ENCODE measurements at places on chromosomes 4 and X.

DNA sequence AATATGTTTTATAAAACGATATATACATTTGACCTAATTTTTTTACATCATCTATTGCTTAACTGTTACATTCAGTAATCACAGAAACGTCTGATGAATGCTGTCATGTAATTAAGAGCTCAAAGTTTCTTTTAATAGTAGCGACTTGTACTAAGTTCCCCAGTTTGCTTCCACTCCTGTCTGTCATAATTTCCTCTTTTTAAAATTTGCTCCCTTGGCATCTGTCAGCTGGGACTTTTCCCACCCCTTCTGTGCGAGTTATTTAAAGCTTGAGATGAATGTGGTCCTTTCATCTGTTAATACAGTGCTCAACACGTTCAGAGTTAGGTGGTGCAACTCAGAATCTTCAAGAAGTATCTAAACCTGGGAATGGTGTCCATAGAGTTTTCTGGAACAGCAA lies 1.2 kb downstream of the RAP1GDS1 start:
- peak; percentile 22 for DNase-seq

- peak; percentile 5 for DNase-seq
These were observed 64.2 kb downstream of the SPINK2 start for GRCh38 chr4:56757261-56757746.

DNA sequence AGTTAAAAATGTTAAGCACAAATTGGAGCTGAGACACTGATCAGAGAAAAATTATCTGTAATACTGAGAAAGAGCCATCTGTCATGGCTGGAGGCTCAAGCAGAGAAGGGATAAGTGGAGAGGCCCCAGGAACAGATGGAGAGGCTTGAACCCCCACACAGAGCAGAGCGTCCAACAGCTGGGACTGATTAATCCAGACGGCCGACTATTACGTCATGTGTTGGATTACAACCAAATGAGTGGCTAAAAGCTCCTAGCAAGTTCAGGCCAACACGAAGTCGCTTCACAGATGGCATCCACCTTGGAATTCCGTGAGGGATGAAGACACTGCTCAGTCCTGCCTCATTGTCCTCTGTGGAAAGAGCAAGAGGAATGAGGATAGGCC lies 57.7 kb upstream of the ATXN3L start:
- peak; percentile 99 for DNase-seq

DNA sequence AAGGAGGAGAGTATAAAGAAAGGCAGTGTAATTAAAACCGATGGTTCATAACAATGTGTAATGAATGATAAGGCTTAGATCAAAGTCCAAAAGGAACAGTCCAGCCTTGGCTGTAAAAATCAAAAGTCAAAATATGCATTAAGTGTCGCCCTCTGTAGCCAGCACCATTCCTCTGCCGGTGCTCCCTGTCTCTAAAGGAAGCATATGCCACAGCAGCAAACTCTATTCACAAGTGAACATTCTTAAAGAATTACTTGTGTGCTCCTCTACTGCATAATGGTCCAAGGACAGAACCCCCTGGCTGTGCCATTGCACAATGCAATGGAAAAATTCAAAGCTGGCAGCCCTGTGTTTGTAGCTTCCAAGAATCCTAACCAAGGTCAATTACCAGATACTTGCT lies 16.3 kb upstream of the MBNL3 start:
- DNase-seq: no peak

DNA sequence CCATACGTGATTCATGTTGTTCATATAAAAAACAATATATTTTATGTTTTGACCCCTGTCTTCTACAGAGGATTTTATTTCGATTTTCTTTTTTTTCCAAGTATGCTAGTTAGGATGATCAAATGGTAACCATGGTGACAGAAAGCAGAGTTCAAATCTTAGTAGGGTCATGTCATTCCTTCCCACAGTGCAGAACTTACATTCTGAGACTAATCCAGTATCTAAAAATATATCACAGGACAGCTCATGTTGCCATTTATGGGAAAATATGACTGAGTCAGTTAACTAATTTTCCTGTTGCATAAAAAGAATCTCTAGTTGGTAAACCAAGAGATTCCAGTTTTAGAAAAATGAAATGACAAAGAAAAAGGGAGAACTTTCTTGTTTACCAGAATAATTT lies 209.5 kb downstream of the PARM1 start:
- DNase-seq: no peak

- no peak for DNase-seq
These were observed 372.9 kb upstream of the MAOA start for GRCh38 chrX:43283187-43283586.

DNA sequence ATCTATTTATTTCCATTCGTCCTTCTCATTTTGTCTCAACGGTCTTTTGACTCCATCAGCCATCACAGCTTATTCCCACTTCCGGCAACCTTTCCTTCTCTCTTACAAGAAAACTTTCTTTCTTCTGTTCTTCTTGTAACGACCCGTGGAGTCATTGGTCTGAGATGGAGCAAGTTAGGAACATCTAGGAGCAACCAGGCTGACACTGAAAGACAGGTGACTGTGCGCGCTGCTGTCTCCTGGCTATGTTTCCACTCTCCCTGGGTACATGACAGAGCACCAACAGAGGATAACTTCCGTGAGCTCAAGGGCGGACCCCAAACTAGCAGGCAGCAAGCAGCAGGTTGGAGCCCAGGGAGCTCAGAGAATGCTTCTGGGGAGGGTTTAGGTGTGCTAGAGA lies 2.5 kb downstream of the FGF5 start:
- no peak for DNase-seq

DNA sequence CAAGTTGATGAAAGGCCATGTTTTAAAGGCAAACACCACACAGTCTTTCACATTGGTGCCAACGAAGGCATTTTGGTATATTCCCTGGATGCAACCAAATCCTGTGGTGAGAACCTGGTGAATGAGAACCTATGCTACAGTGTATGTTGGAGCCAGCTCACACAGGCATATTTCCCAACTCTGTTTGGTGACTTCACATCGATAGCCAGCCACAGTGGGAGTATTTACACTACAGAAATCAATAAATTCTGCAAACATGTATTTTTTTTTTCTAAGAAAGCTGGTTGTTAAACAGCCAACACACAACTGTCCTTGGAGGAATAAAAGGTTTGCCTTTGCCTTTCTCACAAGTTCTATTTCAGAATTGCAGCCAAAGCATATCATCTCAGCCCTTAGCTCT lies 691.0 kb downstream of the GRID2 start:
- DNase-seq: no peak

- DNase-seq: peak; percentile 32
These were observed 37.0 kb upstream of the FGF13 start for GRCh38 chrX:138748480-138748879.

DNA sequence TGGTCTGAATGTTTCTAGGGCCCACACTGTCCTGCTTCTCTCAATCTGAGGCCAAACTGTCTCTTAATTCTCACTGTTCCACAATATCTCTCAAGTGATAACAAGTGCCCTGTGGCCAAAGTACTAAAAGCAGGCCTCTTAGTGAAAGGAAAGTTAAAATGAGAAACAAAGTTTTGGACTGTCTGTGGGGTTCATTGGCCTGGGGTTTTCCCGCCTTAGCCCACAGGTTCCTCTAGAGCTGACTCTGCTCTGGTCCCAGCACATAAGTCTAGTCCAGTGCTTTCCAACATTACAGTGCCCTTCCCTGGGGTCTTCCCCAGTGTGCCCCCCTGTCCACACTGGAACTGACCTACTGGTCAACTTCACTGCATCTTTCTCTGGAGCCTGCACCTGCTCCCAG lies 6.3 kb downstream of the MAGEB1 start:
- no peak for DNase-seq

- DNase-seq: no peak
These were observed 89.2 kb upstream of the JADE1 start for GRCh38 chr4:128720270-128720669.

- DNase-seq: no peak
These were observed 35.8 kb upstream of the PGRMC2 start for GRCh38 chr4:128323401-128323800.

GRCh38 chrX:57952320-57952678 lies 42.0 kb upstream of the ZXDA start:
- no peak for DNase-seq

DNA sequence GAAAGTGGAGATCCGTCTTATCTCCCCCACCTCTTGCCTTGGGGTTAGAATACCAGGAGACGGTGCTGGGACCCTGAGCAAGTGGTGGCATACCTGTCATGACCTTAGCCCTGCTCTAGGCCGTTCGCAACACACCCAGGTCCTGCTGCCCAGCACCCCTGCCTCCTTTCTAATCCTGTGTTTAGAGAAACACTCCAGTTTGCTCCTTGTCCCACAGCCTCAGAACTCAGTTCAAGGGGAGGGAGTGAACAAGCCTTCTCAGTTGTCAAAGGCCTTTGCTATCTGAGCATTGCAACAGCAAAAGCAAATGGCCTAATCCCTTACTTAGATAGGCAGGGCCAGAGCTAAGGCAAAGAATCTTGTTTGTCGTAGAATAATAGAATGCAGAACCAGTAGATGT lies 67.9 kb downstream of the CHRNA9 start:
- no peak for DNase-seq

GRCh38 chr4:35511851-35512250 lies 732.5 kb downstream of the ARAP2 start:
- no peak for DNase-seq

DNA sequence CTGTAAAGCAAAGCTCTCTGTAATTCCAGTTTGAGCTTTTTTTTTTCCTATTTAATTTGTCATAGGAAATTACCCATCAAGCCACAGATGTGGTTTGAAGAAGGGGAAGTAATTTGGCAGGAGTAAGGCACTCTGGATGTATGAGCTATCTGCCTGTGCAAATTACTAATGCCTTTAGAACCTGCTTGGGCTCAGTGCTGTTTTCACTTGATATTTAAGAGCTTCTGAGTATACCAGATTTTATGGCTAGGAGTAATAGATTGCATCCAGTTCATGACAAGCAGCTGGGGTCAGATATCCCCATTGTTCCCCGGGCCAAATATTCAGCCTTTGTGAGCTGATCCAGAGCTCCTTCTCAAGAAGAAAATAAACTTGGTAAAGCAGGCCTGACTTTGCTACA lies 89.1 kb downstream of the DCAF8L2 start:
- DNase-seq: no peak

DNA sequence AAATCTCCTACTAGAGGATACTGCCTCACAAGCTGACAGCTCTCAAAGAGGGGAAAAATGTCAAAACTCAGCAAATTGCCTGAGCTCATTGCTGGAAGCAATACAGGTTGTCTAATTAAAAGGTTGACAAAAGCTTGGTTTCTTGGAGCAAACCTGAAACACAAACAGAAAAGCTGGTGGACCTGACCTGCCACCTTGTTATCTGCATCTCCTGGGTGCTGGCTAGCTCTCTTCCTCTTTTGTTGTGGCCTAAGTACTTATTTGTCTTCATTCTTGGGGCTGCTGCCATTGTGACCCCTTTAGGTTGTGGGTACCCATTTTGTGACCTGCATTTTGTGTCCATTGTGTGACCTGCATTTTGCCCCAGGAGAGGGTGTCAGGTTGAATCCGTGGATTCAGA lies 184.5 kb downstream of the KIT start:
- no peak for DNase-seq

GRCh38 chr4:181798536-181798935 lies 444.7 kb upstream of the TENM3 start:
- no peak for DNase-seq

GRCh38 chr4:115360431-115360830 lies 247.0 kb upstream of the NDST4 start:
- DNase-seq: no peak

- DNase-seq: peak; percentile 28
These were observed 131.2 kb downstream of the FRMPD4 start for GRCh38 chrX:12269484-12269883.

GRCh38 chr4:106240699-106241098 lies 75.3 kb downstream of the TBCK start:
- DNase-seq: no peak

GRCh38 chr4:97942137-97942536 lies 201.1 kb downstream of the STPG2 start:
- no peak for DNase-seq

GRCh38 chr4:76002176-76002575 lies 5.1 kb downstream of the CXCL9 start:
- no peak for DNase-seq

- no peak for DNase-seq
These were observed 13.1 kb downstream of the DDIT4L start for GRCh38 chr4:100177126-100177525.

- DNase-seq: no peak
These were observed 81.8 kb downstream of the MTMR1 start for GRCh38 chrX:150774798-150775568.

GRCh38 chr4:110633358-110634341 lies 10.8 kb upstream of the PITX2 start:
- no peak for DNase-seq

GRCh38 chr4:77697860-77698590 lies 92.4 kb downstream of the CXCL13 start:
- peak; percentile 59 for DNase-seq

- DNase-seq: no peak
These were observed 10.5 kb upstream of the FGF16 start for GRCh38 chrX:77436682-77437081.

DNA sequence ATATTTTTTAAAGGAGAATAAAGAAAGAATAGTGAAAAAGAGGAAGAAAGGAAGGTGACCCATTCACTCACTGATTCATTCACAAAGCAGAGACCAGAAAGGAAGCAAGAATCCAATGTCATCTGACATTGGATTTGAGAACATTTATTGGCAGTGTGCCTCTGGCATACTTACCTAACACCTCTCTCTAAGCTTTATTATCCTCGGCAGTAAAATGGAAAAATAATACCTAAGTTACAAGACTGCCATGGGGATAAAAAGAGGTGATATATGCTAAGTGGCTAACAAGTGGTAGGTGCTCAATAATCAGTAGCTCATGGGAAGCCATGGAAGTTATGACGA lies 41.6 kb upstream of the PPARGC1A start:
- no peak for DNase-seq

- DNase-seq: no peak
These were observed 24.5 kb downstream of the IL15 start for GRCh38 chr4:141660880-141661279.

- no peak for DNase-seq
These were observed 249.2 kb upstream of the NOCT start for GRCh38 chr4:138766332-138766731.

GRCh38 chr4:2318885-2319284 lies 57.0 kb upstream of the MXD4 start:
- no peak for DNase-seq

- no peak for DNase-seq
These were observed 42.5 kb upstream of the ITM2A start for GRCh38 chrX:79409657-79410056.
